ENCODE measurements at places on chromosomes 13 and 19.

DNA sequence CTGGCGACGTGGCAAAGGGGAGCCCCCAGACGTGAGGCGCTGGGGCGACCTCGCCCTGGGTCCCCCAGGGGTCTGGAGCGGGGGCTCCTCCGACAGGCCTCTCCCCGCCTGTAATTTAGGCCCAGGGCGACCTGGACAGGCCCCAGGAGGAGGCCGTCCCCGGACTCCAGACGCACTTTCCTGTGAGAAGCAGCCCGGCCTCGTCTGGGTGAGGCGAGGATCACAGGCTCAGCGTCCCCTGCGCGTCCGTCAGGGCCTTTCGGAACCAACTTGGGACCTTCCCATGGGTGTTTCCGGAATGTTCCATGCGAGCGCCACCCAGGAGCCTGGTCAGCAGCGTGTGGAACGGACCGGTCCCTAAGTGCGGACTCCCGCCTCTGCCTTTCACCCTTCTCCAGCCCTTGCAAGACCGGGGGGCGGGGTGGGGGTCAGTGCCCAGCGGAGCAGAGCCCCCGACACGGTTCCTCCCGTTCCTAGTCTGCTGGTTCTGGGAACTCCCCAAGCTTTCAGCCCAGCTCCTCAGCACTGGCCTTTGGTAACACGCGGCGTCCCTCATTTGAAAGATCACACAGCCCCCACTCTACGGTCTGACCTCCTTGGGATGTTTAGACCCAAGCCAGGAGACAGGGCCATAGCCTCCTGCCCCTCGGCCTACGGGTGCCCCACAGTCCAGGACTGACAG lies 1.1 kb upstream of the GRTP1 start:
- no peak for DNase-seq

DNA sequence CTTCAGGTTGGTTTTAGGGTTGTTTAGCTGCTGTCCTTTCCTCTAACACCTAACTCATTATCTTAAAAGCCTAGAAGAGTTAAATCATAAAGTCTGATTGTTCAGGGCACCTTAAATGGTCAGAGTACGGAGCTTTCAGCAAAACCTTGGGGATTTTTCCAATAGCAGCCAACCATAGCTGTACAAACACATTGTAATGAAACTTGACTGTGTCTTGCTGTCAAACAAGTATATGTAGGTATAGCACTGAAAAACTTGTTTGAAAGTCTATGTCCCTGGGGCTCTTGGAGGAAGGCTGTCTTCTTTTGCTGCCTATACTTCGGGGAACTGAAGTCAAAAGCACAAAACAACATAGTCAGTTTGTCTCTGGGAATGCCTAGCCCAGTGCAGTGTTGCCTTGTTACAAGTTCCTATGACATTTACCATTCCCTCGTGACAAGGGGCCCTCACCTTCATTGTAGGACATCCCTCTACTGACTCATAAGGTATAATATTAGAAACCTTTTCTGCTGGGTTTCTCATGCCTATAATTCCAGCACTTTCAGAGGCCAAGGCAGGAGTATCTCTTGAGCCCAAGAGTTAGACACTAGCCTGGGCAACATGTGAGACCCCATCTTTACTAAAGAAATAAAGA lies 474.5 kb upstream of the NBEA start:
- DNase-seq: no peak

- no peak for DNase-seq
Observed at GRCh38 chr13:95480131-95480545, 72.4 kb upstream of the CLDN10 start.

GRCh38 chr19:47032171-47032811 lies 12.7 kb downstream of the NPAS1 start:
- no peak for DNase-seq

GRCh38 chr19:40752257-40752781 lies 1.3 kb downstream of the SNRPA start:
- DNase-seq: no peak

Measured in COLO829 (cell line).